ENCODE measurements at places on chromosomes 12 and 14.
A peak's percentile ranks its signal among the peaks of the same experiment; 100 is the strongest.

DNA sequence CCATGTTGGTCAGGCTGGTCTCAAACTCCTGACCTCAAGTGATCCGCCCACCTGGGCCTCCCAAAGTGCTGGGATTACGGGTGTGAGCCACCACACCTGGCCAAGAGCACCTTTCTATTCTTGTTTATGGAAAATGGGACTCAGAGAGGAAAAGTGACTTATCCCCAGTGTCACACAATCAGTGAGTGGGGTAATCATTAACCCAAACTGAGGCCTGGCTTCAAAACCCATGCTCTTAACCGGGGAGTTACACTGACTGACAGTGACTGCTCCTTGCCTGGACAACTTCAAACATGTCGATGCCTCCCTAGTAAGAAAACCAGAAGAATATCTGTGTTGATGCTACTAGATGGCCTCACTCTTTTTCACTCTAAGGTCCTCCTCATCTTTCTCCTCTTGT lies 7.3 kb downstream of the CLEC7A start:
- no peak for DNase-seq

DNA sequence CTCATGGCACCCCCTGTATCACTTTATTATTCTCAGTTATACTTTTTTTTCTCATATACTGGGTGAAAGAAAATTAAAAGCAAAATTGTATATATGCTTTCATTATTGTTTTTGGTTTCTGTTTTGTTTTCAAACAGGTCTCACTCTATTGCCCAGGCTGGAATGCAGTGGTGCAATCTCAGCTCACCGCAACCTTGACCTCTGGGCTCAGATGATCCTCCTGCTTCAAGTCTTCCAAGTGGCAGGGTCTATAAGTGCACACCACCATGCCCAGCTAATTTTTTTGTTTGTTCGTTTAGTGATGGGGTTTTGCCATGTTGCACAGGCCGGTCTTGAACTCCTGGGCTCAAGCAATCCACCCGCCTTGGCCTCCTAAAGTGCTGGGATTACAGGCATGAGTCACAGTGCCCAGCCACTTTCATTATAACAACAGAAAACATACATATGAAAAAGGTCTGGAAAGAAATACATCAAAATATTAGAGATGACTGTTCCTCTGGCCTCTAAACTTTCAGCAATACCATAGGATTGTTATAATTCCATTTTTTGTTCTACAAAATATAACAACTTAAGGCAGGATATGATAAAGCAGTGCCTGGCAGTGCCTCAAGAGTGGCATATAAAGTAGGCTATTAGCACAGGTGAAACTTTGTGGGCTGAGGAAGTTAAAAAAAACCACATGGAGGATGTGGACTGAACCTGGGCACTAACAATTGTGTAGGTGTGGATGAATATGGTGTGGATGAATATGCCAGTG lies 5.8 kb upstream of the NTN4 start:
- DNase-seq = no peak

GRCh38 chr14:98408713-98409112 lies 863.3 kb downstream of the BCL11B start:
- DNase-seq = no peak

- DNase-seq = no peak
Measured at GRCh38 chr12:97487470-97487869, 24.9 kb downstream of the RMST start.

DNA sequence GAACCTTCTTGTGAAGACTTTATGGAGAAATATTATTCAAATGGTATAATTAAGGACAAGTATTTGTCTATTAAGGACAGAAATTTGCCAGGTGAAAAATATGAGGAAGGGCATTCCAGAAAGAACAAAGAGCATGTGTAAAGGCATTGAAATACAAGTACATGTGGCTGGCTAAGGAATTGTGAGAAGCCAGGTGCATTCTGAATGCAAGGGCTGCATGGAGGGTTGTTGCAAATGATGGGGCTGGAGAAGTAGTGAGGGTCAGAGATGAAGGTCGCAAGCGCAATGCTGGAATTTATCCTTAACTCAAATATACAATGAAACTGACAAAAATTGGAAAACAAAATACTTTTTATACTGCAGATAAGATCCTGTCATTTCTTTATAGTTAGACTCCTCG lies 437.7 kb downstream of the ADAMTS20 start:
- no peak for DNase-seq

DNA sequence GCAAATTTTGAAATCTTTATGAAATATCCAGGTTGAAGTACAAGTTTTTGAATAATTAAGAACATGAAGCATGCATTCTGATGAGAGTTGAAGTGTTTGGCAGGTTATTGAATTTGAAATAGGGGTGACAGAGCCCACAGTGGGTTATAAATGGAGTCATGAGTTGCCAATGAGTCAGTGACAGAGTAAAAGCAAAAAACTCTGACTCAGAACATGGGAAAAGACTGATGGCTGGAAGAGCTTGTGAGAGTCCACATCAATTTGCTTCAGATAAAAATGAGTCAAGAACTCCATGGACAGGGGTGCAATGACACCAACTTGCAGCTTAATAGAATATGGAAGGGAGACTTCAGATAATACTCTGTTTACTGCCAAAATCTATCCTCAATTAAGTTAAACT lies 105.3 kb downstream of the SLC6A15 start:
- no peak for DNase-seq

DNA sequence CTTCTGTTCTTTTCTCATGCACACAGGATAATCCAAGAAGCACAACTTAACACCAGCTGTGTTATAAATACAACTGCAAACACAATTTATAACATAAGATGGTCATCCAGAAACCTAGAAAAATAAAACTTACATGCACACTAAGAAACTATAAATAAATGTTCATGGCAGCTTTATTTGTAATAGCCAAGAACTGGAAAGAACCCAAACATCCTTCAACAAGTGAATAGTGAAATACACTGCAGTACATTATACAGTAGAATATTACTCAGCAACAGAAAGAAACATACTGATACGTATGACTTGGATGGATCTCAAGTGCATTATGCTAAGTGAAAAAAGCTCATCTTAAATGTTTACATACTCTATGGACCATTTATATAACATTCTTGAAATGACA lies 132.7 kb downstream of the SPTSSA start:
- DNase-seq = no peak

GRCh38 chr12:96343347-96343954 lies 56.8 kb downstream of the CDK17 start:
- DNase-seq = no peak

- no peak for DNase-seq
Measured at GRCh38 chr12:27814851-27815591, 35.0 kb upstream of the MANSC4 start.

DNA sequence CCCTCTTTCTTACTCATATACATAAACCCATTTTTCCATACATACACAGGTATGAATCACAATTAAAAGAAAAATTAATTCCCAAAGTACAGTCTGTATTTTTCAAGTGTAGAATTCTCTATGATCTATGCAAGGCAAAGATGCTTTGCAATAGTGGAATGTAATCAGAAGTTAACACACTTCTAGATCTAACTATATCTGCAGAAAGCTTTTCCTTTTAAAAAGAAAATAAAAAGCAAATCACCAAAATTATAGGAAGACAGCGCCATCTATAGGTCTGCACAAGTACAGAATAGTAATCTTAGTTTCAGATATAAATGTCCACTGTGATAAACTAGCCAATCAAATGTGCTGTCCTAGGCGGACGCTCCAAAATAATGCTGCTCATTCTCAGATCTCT lies 22.0 kb downstream of the SLC25A21 start:
- DNase-seq = no peak

- no peak for DNase-seq
Measured at GRCh38 chr14:26598081-26598671, 343 bp upstream of the NOVA1 start.

DNA sequence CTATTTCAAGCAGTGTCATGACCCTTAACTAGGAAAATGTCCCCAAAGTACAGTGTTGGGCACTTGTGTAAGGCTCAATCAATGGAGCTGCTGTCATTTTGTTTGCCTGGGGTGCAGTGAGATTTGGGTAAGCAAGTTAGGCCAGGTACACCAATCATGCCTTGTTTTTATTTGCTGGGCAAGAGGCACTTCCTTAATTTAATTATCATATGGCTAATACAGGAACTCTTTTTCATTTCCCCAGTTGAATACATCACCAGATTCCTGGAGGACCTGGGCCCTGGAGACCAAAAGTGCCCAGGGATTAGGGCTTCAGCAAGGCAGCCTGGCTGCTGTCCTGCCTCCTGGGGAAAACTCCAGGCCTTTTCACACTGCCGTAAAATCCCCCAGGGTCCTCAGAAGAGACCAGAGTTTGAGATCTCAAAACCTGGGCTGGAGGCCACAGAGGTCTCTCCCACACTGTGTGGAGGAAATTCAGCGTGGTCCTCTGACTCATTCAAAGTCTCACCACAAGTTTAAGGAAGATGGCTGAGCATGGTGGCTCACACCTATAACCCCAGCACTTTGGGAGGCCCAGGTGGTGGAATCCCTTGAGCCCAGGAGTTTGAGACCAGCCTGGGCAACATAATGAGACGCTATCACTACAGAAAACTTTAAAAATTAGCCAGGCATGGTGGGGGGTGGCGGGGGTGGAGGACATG lies 28.4 kb upstream of the FOXN3 start:
- no peak for DNase-seq

- DNase-seq = no peak
Measured at GRCh38 chr12:31325524-31325875, 450 bp downstream of the SINHCAF start.

DNA sequence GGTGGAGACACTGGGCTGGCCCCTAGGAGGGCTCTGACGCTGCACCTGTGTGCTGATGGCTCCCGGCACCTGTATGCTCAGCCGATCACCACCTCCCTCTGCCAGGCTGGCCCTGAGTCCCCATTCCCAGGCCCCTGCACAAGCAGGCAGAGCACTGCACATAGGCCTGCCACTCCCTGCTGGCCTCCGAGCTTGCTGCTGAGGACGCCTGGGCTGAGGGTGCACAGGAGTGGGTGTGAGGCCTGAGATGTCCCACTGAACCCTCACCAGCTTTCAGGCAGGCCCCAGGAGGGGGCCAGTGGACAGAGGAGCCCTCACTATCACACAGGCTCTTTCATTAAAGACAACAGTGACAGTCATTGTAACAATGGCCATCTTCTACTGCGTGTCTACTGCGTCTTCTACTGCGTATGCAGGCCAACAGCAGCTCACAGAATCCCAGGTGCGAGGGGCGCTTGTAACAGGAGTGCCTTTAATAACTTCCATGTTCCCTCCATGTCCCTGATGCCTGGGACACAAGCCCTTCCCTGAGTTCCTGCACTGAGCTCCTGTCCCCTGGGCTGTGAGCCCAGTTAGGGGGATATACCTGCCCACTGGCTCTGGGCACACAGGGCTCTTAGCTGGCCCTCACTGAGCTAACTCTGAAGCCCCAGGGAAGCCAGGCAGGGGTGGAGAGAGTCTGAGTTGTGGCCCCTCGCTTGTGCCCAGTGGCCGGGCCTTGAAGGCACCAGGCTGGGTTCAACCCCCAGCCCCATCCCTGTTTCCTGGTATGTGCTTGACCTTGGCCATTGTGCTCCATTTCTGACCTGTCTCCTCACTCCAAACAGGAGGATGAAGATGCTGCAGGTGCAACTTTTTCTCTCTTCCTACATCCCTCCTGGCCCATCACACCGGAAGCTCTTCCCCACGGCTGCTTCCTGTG lies 71.3 kb downstream of the PRIMA1 start:
- DNase-seq = no peak

- peak; percentile 96 for DNase-seq
Measured at GRCh38 chr12:49264873-49265792, at the start of gene TUBA1C. TUBA1C (plus strand) TSS chr12:49265082; CDS start chr12:49265182, 100 bp downstream.

- DNase-seq = no peak
Measured at GRCh38 chr12:74551291-74551690, 13.7 kb downstream of the ATXN7L3B start.

DNA sequence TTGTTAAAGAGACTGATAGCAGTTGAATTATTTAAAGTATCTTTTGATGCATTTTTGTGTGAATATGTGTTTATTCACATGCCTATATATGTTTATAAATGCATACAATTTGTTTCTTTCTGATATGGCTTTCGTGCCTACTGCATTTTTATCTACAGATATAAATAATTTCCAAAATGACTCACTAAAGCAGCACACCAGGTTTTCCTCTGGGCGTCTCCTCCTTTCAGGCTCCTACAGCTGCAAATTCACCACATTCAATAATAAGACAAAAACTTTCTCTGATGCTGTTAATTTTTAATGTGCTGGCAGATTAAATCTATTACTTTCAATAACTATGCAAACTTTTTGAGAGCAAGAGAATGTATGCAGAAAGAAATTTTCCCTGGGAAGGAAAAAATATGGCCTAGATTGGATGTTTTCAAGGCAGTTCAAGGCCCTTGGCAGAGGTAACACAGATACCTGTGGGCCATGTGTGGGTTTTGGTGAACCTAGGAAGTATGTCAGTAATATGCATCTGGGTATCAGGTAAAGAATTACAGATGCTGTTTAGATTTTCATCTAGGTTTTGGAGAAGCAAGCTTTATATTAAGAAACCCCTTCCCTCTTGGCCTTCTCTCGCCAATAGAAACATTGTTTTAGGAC lies 381.8 kb downstream of the EGLN3 start:
- DNase-seq = no peak

DNA sequence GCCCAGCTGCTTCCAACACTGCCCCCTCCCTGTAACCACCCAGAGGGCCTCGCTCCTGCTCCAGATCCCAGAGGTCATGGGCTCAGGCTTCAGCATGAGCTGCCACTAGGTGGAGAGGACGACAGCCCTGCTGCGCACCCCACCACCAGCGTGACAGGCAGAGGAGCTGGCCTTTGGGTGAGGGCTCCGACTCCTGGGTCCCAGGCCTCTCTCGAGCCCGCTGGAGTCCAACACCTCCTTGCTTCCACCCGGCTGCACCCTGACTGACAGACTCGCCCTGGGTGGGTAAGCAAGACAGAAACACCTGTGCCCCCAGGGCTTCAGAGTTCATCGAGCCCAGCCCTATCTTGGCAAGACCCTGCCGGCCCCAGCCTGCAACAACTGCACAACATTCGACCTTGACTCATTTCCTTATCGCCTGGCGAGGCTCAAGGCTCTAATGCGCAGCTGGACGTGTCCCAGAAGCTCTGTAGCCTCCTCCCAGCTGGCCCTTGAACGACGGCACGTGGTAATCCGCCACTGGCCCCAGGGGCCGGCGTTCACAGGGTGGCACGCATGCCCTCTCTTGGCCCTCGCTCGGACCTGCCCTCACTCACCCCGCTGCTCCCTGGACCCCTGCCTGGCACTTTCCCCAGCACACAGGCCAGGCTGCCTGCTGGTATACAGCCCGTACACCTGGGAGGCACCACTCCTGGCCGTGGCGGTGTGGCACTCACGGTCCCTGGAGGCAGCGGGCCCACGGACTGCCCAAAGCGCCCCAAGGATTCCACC lies 28.0 kb downstream of the VPS37B start:
- no peak for DNase-seq

GRCh38 chr12:24979976-24980730 lies 31.3 kb upstream of the BCAT1 start:
- no peak for DNase-seq

DNA sequence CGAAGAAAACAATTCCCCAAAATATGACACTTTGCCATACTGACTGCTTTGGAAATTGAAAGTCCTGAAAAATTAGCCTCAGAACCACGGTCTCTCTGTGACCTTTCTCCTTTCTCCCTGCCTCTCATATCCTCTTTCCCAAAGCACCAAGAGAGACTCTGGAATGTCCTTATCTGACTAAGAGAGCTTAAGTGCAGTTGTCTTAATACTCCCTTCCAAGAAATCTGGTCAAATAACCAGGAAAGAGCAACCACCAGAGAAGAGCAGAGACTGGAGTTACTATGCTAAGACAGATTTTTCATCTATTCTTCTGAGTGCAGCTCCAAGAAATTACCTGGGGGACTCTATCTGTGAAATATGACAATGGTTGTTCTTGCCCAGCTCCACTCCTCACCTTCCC lies 10.5 kb upstream of the BTG1 start:
- DNase-seq = no peak

GRCh38 chr14:88849716-88850115 lies 25.3 kb downstream of the TTC8 start:
- DNase-seq = no peak

- no peak for DNase-seq
Measured at GRCh38 chr12:55631733-55632132, 5.0 kb upstream of the OR10P1 start.
